ENCODE measurements at places on chromosomes 7 and 10.

- no peak for DNase-seq
These were observed 14.4 kb upstream of the GSTK1 start for GRCh38 chr7:143248761-143249354.

DNA sequence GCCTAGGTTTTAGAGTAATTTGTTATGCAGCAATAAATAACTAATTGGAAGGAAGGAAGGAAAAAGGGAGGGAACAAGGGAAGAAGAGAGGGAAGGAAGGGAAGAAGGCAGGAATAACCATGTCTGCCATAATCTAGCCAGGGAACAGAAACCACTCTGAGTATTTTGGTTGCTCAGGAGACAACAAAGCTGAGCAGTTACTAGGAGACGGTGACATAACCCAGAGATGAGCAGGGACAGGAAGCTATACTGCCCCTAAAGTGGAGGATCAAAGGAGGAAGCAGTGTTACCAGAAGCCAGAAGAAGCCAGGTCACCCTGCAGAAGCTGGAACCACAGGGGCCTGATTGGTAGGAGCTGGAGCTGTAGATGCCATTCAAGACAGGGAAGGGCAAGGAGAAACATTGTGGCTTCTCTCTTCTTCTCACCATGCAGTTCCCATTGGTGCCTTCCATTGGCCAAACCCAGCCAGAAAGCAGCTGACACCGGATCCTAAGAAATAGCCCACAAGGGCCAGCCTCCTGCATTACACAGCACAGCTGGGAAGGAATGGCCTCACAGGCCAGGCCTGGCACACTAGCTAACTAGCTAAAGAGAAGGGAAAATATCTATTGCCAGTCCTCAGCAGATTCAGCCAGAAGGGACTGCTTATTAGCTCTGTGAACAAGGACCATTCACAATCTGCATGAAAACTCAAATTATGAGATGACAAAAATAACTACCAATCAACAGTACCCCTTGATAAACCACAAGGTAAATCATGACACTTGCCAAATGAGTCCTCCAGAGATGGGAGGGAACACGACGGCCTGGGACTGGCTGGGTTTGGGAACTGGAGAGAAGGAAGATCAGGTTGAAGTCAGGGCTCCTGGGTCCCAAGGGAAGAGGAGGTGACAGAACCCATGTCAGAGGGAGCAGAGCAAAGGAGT, 184.5 kb upstream of the NFE2L3 start:
- no peak for DNase-seq

DNA sequence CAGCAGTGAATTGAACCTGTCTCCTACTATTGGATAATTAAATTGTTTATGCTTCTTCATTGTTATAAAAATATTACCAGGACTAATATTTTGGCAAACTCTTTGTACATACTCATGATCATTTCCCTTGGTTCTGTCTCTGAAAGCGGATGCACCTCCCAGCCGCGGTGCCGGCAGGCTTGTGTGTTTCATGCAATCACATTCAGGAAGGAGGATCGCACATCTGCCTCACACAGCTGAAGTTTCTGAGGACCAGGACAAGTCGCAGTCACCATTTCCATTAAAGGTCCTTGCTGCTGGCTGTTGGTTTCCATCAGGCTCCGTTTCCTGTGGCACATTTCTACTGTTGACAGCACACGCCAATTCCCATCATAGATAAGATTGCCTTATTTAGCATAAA, 117.8 kb upstream of the SHH start:
- no peak for DNase-seq

DNA sequence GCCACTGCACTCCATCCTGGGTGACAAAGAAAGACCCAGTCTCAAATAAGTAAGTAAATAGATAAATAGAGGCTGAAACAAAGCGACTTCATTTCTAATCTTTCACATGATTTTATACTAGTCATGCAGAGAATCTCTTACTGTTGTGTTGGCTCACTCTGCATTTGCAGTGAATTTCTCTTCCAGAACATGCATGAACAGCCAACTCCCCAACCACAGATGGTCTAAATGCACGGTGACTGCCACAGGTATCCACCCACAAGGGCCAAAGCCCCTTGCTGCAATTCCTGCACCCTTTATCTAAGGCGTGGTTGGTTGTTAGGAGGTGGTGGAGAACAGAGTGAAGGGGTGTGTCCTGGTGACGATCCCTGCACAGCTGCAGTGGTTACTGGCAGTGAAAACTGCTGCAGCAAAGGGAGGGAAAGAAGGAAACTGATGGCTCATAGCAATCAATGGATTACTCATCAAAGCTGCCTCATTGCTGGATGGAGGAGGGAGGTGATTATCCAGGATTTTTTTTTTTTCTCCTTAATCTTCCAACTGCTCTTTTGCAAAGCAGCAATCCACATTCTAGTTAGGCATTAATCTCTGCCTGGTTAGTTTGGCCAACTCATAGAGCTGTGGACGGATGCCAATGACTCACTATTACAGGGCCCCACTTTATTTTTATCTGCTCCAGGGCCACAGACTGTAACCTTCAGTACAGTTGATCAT, 50.6 kb downstream of the PRTFDC1 start:
- peak; percentile 46 for DNase-seq

DNA sequence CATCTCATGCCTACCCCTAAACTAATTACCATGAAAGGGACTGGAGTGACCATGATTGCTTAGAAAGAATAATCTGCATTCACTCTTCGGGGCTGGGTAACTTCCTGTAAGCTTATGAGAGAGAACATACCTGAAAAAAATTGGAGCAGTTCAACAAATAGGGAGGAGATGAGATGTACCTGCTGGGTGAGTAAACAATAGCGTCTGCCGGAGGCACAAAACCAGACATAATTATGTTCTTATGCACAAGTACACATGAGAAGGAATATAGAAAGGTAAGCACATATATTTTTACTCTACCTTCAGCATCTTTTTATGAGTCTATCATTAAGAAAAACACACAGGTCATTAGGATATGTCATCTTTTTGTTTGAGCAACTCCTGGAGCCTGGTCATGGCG, 224.6 kb upstream of the FERD3L start:
- no peak for DNase-seq

GRCh38 chr7:139127648-139128047, 18.1 kb upstream of the ZC3HAV1 start:
- no peak for DNase-seq

DNA sequence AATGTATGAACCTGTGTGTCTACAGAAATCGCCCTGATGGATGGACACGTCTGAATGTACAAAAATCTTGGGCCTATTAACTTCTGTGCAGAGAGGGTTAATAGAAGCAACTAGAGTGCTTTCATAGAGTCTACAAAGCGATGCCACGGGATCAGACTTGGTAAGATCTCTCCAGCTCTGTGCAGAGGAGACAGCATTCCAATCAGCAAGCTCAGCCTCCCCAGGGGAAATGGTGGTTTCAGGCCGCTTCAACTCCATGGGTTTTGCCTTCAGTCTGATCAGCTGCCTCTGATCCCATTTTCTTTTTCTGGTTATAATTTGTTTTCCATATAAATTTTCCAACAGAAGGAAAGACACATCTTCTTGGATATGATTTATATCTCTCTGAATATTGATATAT, 35.1 kb upstream of the COBL start:
- DNase-seq, result no peak

DNA sequence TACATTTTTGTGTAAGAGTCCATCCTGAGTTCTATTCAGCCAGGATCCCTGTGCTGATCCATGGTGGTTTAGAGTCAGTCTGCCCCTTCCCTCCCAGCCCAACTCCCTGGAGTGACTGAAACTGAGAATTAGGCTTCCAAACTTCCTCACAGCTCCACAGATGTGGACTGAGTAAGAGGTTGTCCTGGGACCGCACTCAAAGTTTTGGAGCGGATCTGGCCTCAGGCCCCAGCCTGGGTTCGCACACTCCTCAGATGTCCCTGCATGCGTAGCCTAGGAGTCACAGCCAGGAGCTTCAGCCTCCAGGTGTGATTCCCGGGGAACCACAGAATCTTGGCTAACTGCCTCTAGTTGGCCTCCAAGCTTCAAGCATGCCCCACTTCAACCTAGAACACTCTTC, 218.1 kb downstream of the C7orf25 start:
- no peak for DNase-seq

GRCh38 chr10:44843484-44843883, 67.7 kb upstream of the TMEM72 start:
- DNase-seq, result no peak

DNA sequence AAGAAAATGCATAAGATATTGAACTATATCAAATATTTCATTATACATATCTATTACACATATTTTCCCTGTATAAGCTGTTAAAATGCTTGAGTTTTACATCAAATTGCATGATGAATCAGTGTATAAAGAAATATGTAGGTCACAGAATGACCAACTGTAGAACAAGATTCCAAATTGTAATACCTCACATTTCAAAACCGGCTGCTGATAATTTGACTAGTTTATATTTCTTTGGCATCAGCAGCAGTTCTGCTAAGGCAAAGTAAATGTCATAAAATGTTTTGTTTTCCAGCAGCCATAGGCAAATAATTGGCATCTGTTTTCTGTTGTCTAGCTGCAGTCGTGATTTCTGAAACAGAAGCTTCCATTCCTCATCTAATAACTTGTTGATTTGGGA, 633.9 kb downstream of the ARL4A start:
- no peak for DNase-seq

- peak; percentile 61 for DNase-seq
These were observed at the start of gene CASD1 for GRCh38 chr7:94509264-94509886. TSS of gene CASD1 (plus strand) at chr7:94509809. CDS start at chr7:94510085, 276 bp downstream.

DNA sequence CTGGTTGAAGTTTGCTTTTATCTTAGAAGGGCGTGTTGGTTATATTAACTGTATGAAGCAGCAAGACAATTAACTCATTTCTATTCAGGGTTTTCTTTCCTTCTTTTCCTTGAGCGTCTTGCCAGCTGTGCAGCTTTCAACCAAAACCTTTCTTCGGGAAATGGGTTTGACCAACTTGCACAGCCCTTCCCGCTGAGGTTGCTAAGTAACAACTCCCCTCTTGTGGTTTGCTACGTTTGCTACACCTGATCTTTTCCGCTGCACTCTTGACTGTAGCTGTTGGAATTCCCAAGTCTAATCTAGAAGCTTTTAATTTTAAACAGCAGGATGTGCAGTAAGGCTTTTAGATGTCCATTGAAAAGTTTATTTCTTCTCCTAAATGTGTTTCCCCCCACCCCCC, 116.9 kb downstream of the CDCA7L start:
- DNase-seq, result no peak

Measured in caudate nucleus (tissue), 63 donors.